CD8-positive, alpha-beta memory T cell (primary cell): ENCODE measurements at places on chromosomes 2 and 18. TPM values are rescaled to one million over a fixed set of nuclear protein-coding genes. Genes with fewer than 3 reads are reported as not detected.

ANKRD30BL gene
- not detected for total RNA-seq

DNA sequence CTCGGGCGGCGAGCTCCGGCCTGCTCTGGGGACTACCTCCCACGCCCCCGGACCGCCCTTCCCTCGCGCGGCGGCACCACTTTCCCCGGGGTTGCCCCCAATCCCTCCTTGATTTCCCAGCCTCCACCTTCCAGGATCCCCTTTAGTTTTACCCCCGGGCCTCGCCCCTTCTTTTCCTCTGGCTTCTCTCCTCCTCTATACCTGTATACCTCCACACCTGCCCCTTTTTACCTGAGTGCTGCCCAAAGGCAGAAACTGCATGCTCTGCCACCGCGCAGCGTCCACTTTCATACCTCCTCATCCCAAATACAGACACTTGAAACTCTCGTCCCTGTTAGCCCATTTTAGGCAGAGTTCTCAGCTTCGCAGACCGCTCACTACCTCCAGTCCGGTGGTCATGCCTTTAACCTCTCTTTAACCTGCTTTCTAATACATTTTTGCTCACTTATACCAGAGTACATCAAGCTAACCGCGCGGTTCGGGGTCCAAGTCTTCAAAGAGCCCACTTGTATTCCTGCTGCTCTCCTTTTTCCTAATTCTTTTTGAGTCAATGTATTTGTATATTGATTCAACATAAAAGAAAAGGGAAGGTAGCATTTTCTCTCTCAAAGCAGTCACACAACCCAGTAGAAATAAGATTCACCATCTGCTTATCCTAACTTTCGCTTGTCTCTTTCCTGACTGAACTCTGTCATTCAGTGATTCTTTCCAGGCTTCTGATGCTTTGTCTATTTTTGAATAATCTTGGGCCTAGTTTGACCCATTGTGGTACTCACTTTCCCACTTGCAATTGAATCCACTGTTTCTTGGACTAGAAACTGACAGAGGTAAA is 901 bp downstream of the SPOPL start:
- no peak for DNase-seq

DNA sequence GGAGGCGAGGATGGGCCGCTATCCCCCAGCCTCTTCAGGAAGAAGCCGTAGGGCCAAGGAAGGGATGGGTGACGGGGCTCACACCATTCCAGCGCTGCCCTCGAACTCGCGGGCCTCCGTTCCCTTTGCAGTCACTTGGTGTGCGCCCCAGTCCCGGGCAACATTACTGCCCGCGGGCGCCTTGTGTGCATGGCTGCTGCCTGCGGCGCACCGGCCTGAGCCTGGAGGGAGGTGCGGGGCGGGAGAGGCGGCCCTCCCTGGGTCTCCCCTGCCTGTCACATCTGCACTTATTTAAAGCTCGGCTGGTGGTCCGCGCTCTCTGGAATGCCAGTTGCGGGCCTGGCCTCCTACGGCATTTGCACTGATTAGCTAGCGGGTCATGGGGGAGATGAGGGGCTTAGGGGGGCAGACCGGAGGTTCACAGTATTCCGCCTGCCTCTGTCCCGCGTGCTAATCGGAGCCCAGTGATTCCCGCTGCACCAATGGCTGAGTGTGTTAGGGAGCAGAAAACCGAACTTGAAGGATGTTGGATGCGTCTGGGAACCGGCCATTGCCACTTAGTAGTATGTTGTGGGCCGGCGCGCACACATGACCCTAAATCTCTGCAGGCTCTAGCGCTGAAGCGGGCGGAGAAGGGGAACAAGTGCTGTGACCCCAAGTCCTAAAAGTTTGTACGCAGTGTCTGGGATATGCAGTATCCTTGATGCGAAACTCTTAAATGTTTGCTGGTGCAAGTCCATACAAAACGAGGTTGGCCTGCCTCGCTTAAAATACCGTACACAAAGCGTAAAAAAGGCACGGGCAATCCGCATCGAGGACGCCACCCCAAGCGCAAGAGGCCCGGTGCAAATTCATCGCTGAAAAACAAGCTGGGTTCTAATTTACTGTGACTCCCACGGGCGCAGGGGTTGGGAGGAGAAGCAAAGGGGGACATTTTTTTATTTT is 161.2 kb upstream of the SIX2 start:
- DNase-seq: no peak

DNA sequence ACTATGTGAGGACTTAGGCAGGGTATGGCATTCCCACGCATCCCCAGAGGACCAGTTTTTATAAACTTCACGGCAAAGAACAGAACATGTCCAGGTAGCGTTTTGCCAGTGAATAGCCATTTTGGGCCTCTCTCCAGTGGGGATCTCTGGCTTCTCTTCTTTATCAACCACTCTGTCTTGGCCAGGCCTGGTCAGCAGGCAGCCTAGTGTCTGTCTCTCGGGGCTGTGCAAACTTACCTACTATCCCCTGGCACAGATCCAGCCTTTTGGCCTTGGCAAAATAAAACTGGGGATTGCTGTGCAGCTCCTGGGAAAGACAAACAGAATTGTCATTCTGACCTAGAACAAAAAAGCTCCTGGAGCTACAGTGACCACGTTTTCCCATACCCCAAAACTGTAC is 14.5 kb downstream of the CAPN14 start:
- DNase-seq: no peak

CCDC141 gene
- total RNA-seq: 2.1 TPM

GRCh38 chr2:26298286-26298637 is 47.7 kb upstream of the SELENOI start:
- no peak for DNase-seq

IDH1 gene
- total RNA-seq: 18.9 TPM

DNA sequence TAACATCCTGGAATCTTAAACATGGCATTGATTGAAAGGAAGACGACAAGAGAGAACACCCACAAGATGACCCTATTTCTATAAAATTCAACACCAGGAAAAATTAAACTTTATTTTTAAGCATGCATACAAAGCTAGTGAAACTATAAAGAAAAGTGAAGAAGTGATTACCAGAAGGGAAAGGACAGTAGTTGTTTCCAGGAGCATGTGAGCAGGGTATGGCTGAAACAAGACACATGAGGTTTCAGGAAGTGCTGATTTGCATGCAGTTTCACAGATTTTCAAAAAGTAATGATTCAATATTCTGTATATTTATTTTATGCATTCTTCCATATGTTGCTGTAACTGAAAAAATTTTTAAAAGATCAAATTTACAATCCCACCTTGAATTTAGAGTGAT is 24.6 kb upstream of the DAW1 start:
- DNase-seq: no peak

DNA sequence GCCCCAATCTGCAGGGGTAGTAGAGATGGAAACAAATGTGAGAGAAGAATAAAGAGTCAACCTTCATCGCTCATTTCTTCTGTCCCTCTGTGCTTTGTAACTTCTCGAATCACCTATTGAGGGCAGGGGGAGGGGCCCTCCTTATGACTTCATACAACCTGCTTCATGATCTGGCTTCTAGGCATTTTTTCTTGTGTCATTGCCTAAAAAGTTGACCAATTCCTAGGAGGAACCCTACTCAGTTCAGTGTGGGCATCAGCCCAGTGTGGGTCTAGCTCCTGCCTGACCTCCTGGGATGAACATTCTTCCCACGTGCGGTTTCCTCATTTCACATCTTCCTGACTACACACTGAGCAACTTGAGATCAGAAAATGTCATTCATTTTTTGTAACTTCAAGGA is 46.3 kb upstream of the CREB1 start:
- DNase-seq: no peak

GRCh38 chr2:127770973-127771735 is 39.8 kb downstream of the WDR33 start:
- no peak for DNase-seq

- DNase-seq: no peak
Observed at GRCh38 chr18:62224229-62224628, 37.2 kb downstream of the RELCH start.

CRIM1 gene
- total RNA-seq: 10.7 TPM

- no peak for DNase-seq
Observed at GRCh38 chr2:168740360-168740759, 62.1 kb upstream of the NOSTRIN start.

FIGN gene
- total RNA-seq: not detected

GRCh38 chr2:212908031-212908430 is 243.4 kb downstream of the IKZF2 start:
- DNase-seq: no peak

GRCh38 chr2:98155291-98155690 is 68.3 kb downstream of the VWA3B start:
- DNase-seq: no peak
